NCI-H2171 (cell line): ENCODE measurements at places on chromosomes 11 and 22.
A peak's percentile ranks its signal among the peaks of the same experiment; 100 is the strongest.

DNA sequence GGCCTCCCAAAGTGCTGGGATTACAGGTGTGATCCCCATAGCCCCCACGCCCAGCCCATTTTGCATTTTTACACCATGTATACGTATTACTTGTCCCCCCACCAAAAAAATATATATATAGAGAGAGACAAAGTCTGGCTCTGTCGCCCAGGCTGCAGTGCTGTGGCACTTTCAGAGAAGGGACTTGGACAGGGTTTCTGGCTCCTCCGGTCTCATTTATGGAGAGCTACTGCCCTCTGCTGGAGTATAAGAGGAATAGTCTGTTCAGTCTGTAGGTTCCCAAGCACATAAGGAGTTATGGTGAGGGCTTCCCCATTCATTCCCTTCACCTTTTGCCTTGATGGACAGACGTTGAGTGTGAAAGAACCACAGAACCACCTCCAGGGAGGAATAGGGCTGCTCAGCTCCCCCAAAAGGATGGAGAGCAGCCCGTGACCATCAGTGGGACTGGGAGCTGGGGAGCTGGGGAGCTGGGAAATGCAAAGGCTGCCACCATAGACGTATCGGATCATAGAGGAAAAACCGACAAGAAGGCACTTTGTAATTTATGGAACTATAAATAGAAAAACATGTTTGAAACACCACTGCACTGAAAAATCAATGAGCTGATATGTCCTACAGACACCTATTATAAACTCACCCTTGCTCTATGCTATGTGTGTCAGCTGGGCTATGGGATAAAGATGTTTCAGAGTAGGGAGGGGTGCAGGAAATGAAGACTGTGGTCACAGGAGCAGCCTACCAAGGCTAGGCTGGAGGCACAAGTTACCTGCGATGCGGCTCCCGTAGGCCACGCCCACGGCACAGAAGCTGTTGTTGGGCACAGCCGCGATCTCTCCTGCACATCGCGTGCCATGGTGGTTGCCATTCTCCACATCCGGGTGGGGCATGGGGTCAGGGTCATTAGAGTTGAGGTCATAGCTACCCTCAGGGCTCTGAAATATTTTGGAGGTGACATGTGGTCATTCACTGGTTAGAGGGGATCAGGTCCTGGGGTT lies 5.2 kb downstream of the PCSK7 start:
- DNase-seq: peak; percentile 53

DNA sequence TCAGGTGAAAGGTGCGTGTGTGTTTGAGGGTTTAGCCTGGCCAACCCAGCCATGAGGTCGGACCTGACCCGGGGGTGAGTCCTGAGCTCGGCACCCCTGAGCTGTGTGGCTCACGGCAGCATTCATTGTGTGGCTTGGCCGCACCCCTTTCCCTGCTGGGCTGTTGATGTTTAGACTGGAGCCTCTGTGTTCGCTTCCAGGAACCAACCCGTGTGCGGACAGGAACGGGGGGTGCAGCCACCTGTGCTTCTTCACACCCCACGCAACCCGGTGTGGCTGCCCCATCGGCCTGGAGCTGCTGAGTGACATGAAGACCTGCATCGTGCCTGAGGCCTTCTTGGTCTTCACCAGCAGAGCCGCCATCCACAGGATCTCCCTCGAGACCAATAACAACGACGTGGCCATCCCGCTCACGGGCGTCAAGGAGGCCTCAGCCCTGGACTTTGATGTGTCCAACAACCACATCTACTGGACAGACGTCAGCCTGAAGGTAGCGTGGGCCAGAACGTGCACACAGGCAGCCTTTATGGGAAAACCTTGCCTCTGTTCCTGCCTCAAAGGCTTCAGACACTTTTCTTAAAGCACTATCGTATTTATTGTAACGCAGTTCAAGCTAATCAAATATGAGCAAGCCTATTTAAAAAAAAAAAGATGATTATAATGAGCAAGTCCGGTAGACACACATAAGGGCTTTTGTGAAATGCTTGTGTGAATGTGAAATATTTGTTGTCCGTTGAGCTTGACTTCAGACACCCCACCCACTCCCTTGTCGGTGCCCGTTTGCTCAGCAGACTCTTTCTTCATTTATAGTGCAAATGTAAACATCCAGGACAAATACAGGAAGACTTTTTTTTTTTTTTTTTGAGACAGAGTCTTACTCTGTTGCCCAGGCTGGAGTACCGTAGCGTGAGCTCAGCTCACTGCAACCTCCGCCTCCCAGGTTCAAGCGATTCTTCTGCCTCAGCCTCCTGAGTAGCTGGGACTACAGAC lies 53.9 kb upstream of the PPP6R3 start:
- no peak for DNase-seq

DNA sequence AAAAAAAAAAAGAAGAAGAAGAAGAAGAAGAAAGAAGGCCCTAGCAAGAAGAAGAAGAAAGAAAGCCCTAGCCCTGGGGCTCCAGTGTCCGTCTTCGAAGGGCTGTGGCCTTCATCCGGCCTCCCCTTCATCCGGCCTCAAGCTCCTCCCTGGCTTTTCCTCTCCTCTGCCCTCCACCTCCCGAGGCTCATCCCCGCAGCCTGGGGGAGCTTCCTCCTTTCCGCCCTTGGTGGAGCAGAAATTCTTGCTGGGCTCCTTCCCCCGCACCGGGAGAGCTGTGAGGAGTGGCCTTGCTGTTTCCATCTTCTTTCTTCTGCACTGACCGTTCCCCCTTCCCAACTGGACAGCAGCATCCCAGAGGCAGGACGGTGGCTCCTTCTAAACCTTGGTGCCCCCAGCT lies 9.5 kb upstream of the LTO1 start:
- DNase-seq: no peak

- DNase-seq: no peak
Measured at GRCh38 chr11:65579291-65579690, 3.4 kb downstream of the EHBP1L1 start.

DNA sequence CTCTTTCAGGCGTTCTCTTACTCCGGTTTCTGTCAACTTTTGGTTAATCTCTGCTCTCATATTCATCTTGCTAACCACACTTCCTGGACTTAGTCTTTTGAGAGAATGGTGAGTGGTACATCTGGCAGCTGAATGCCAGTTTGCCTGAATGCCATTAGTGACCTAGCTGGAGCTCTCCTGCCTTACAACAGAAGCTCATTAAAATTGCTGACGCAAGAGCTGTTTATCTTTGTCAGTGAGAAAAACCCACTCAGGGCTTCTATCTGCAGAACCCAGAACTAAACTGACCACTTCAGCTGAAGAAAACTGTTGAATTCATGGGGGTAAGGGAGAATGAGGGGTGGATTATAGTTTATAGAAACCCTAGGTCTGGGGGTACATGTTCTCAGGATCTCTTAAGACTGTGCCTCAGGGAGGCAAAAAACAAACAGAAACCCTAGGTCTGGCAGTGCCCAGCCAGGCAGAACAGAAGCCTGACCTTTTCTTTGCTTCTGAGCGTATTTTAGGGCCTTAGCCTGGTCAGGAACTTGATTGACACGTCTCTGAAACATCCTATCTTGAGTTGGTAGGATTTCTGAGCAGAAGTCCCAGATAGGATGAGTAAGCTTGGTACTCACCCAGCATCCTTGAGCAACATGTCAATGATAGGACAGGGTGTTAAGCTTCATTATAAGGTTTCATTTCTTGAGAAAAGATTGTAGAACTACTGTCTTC lies 52.8 kb upstream of the YWHAH start:
- DNase-seq: no peak

GRCh38 chr22:20788627-20789344 lies 14.9 kb downstream of the SERPIND1 start:
- no peak for DNase-seq

DNA sequence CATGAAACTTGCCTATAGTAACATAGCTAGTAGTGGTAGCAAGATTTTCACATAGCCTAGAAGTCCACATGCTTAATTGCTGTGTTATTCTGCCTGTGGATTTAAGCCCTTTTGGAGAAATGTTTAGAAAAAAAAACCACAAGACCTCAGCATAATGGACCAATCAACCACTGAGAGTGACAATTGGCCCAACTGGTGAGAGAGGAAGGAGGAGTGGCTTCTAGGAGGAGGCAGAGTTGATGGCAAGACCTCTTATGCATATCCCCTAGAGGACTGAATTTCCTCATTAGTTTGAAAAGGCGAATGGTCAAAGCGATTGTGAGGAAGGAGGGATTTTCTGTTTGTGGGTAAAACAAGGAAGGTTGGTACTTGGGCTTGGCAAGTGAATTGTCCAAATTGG lies 30.6 kb downstream of the NNMT start:
- no peak for DNase-seq

- DNase-seq: no peak
Measured at GRCh38 chr11:44136176-44136945, 40.9 kb downstream of the EXT2 start.

GRCh38 chr11:113574586-113574985 lies 99.4 kb upstream of the DRD2 start:
- DNase-seq: no peak

DNA sequence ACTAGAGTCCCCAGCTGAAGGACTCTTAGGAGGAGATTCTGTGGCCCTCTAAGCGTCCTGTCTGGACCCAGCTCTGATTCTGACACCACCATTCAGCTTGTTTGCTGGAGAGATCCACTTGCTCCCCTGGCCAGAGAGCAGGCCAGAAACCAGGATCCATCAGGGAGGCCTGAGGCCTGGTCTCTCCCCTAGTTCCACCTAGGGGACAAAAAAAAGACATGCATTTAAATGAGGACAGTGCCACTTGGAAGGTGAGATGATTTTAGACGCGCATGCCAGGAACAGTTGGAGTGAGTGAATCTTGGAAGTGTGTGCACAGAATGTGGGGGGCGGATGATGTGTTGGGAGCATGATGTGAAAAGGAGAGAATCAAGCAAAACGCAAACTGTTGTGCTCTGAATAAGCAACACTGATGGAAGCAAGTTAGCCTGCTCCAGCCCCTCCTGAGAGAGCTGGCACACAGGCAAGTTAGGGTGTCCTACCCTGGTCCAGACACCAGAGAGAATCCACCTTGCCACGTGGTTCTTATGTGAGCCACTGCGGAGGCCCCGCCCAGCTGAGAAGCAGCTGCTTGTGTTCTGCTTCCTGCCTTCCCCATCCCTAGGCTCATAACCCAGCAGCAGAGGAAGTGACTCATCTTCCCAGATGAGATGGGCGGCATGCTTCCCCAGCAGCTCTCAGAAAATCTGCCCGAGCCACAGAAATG lies 8.0 kb upstream of the SLCO2B1 start:
- peak; percentile 16 for DNase-seq

GRCh38 chr11:16178273-16178672 lies 178.1 kb downstream of the SOX6 start:
- no peak for DNase-seq

DNA sequence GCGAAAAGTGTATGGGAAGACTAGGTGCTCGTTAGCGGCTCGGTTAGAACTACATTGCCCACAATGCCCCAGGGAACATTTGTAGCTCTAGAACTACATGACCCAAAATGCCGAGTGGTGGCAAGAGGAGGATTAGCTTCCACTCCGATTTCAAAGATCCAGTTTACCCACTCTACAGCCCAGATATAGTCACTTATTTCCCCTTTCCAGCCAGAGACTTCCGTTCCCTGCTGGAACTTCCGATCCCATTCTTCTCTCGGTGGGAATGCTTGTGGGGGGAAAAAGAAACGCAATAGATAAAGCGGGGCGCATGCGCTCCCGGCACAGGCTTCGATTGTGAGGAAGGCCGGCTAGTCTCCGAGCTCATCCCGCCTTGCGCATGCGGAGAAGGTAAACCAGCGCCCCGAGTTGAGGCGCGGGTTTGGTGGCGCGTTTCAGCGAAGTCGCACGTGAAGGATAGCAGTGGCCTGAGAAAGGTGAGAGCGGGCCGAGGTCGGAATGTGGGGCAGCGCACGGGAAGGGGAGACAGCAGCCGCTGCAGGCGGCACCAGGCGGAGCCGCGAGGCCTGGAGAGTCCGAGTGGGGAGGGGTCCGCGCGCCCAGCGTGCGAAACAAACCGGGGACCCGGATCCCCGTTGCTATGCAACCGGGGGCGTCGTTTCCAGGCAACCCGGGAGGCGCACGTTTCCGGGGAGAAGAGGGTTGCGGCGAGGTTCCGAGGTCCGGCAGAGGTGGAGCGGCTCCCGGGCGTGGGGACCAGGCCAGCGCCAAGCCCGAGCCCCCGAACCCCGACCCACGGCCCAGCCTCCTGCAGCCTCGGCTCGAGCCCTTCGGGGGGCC lies at the start of gene TMEM109:
TMEM109 (plus strand) TSS at position 366 of the 840 bp plus-strand sequence. CDS start 5,536 bp downstream, outside the sequence.
- peak; percentile 94 for DNase-seq

DNA sequence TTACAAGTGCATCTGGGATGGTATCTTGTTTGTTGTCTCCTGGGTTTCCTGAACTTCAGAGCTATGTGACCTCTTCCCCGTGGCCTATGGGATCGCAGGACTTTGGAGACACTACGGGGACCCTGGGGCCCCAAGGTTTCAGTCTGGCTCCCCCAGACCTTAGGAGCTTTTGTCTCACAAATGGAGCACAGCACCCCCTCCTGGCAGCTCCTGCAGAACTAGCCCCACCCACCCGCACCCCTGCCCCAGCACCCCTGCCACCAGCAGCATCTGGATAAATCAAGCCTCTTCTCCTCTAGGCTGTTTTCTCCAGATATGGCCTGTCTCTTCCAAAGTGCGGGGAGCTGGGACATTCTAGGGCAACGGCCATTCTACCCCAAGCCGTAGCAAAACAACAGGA lies 10.4 kb downstream of the RCOR2 start:
- no peak for DNase-seq

DNA sequence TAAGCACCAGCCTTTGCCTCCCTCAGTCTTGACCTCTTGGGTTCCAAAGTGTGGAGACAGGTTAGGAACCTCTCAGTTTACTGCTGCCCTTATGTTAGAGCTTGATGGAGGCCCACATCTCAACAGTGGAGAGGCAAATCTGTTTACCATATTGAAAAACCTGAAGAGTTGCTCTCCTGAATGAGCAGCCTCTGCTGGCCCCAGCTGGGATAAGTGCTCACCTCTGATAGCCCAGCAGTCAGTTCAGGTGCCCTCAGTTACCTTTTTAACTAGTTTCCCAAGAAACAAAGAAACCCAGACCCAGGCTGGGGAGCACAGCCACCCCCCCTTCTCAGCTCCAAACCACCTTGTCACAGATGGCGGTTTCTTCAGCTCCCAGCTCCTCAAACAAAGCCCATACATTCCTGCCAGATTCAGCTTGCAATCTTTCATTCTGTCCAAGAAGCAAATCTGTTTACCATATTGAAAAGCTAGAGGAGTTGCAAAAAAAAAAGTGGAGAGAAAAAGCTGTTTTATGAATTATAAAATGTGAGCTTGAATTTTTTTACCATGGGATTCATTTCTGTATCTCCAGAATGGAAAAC lies 57.2 kb downstream of the PPFIBP2 start:
- DNase-seq: peak; percentile 26

- DNase-seq: peak; percentile 5
Measured at GRCh38 chr11:75237050-75237449, 3.5 kb upstream of the TPBGL start.

DNA sequence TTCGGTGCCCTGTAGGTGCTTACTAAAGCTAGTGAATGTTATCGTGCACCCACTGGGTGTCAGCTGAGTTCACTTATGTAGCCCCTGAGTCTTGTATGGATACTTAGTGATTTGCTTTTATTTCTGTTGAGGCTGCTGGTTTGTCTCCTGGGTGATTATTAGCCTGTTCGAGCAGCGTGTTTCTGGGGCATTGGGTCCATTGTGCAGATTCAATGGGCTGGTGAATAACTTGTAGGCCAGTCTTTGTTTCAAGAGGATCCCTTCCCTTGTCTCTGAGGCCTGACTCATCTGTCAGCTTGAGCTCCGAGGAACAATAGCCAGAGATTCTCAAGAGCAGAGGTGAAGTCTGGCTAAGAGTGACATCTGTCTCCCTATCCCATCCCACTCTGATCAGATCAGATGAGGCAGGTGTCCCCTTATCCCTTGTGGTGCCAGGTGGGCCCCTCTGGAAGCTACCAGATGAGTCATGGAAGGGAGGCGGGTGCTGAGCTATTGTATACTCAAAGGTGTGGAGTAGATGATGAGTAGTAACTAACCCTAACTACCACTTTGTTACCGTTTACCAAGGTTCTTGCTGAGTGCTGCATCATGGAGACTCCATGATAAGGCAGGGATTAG lies 3.7 kb downstream of the MIAT start:
- peak; percentile 80 for DNase-seq
